EL (cell line): ENCODE measurements at places on chromosomes 2 and 18.

DNA sequence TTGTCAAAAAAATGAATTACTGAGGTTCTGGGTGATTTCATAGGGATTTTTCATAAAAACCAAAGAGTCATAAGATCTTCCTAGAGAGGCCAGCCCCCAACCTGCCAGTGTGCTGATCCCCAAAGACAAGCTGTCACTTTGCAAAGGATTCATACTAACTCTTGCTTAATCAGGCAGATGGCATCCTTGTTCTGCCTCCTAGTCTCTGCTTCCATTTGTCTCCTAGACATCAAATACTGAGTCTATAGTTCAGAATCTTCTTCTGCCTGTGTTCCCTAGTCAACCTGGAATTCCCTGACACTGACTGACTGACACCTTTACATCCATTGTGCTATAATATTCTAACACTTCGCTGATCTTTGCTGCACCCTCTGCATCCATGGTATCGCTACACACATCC is 84.9 kb downstream of the SLC8A1 start:
- no peak for DNase-seq

- DNase-seq: no peak
Observed at GRCh38 chr18:63099848-63100629, 219.5 kb downstream of the BCL2 start.

DNA sequence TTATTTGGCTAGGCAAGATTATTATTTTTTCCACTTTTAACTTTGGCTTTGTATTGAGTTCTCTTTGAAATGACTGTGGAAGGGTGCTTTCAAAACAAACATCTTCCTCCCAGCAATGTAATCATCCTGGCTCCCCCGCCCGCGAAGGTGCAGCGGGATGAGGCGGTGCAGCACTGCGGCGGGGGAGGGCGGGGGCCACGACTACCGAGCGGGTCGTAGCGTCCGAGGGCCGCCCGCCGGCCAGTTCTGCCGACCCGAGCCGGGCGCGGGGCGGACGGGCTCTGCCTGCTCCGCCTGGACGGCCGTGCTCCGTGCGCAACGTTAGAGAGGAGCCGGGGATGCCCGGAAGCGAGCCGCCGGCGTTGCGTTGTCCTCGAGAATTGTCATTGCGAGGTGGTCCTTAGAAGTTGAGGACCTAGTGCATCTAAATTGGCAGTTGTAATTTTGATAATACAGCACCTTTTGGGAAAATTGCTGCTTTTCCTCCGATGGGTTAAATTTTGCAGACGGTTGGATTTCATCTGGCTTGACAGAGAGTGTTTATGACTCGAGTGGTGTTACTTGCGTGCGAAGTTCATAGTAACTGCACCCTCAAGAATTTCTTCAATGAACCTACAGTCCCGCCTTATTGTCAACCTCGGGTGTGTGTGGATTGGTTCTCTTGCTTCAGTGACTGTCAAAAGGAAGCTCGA is 1.1 kb downstream of the EPC2 start:
- DNase-seq: peak; percentile 91

- DNase-seq: peak; percentile 59
Observed at GRCh38 chr18:44887227-44887631, 206.5 kb downstream of the SETBP1 start.

DNA sequence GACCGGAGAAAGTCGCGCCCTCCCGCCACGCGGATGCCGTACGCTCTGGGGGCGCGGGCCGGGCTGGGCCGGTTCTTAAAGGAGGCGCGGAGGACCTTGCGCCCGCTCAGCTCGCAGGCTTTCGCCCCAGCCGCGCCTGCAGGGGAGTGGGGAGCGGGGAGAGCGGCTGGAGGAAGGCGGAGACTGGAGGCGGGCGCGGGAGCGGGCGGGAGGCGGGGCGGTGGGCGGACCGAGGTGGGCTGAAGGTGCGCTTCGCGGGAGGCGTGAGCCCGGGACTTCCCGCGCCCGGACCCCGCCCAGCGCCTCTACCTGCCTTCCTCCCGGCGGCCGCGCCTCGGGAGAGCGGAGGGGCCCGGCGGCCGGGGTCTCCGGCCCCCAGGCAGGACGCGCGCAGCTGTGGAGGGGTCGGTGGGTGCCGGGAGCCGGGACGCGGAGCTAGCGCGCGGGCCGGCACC is at the start of gene ADRA2B:
ADRA2B (minus strand) TSS at position 148 of the 455 bp plus-strand sequence. CDS start 422 bp downstream, outside the sequence.
- DNase-seq: peak; percentile 32

DNA sequence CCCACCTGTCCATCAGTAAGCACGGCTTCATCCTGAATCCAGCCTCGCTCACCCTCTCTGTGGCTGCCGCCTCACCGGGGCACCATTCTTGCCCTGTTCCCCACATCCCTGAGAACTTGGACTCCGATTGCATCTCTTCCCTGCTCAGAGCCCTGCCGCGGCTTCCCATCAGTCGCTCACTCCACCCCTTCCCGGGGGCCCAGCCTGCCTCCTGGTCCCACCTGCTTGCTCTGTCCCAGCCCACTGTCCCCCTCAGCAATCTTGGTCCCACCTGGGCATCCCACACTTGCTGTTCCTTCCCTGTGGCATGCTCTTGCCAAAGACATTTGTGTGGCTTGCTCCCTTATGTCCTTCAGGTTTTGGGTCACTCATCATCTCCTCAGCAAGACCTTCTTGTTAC is 56.3 kb downstream of the GREB1 start:
- DNase-seq: no peak

- no peak for DNase-seq
Observed at GRCh38 chr2:85540133-85540648, 1.2 kb downstream of the MAT2A start.

- peak; percentile 19 for DNase-seq
Observed at GRCh38 chr2:138536302-138536701, 34.7 kb downstream of the SPOPL start.

GRCh38 chr2:208049441-208049840 is 24.1 kb upstream of the PLEKHM3 start:
- DNase-seq: no peak

DNA sequence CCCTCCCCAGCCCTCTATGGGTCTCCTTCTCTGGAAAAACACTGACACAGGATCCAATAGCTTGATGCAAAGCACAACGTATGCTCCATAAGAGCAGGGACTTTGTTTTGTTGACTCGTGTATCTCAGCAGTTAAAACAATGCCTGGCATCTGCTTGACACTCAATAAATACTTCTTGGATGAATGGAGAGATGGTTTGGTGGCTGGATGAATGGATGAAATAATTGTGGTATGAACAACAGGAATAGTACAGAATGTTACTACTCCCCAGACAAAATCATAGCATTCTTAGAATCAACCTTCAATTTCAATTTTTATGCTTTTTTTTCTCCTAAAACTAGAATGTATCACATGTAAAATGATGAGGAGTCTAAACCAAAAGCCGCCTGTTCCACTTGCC is 57.4 kb downstream of the KCNE4 start:
- DNase-seq: peak; percentile 65

- no peak for DNase-seq
Observed at GRCh38 chr18:56097621-56098020, 509.6 kb upstream of the TCF4 start.

DNA sequence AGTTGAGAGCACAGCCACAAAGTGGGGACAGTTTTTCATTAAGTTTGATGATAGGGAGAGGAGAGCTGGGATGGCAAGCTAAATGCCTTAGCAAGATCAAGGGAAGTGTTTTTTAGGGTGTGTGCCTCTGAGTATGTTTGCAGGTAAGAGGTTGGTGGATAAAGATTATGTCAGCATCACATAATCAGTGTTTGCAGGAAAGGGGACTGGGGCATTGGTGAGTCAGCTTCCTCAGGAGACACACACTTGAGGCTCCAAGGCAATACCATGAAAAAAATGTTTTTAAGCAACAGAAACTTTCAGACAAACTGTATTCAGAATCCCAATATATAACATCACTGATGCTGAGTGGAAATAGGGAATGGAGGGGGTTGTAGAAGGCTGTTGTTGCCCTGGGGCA is 25.4 kb upstream of the DTNB start:
- DNase-seq: peak; percentile 25

GRCh38 chr2:166344286-166345113 is 31.2 kb downstream of the SCN9A start:
- DNase-seq: peak; percentile 65

DNA sequence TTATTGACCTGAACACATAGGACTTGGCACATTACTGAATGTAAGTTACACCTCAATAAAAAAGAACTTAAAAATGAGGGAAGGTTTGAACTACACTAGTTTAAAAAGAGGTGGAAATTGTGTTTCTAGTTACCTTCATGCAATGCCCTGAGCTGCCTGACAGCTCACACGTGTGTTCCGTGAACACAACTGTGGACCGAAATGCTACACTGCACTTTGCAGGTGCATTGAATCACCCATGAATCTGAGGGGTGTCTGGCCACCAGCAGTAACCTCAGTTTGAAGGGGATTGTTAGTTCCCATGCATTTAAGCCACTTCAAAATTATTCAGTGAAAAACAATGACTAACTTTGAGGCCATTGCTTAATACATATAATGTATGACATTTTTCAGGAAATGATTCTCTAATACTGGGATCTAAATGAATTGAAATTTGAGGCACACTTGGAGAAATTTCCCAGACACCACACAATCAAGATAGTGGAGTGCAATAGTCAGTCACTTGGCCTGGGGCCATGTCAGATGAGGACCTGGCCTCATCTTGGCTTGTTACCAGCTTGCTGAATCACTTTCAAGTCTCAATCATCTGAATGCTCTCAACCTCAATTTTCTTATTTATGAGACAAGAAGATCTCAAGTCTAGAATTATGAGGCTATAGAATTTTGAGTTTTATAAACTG is 59.3 kb downstream of the MYL12B start:
- peak; percentile 89 for DNase-seq

DNA sequence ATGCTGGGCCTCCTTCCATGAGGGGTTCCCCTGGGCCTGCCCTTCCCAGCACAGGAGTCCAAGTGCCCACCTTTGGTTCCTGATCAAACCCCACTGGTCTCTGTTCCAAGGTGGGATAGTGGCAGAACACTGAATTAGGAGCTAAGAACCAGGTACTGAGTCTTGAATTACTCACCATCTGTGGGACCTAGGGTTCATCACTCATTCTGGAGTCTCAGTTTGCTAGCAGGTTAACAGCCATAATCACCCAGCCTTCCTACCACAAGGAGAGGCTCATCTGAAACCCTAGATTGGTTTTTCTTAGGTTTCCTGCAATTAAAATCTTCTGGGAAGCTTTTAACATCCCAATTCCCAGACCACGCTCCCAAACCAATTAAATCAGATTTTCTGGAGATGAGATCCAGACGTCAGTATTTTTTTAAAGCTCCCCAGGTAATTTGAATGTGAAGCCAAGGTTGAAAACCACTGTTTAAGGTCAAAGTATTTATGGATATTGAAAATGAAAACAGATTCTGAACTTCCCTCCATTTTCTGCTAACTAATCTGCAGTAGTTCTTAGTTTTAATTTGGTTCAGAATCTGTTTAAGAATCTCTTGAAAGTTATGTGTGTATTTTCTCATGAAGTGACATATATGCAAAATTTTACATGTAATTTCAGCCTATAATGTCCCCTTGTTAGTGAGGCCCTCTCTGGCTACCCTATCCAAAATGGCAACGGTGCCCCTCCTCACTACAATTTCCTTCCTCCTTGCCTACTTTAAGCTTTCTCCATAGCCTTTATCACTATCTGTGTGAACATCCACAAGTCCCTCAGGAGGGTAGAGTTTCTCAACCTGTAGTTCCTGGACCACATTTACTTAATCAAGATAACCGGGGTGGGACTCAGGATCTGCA is 166.5 kb upstream of the CXCR4 start:
- DNase-seq: no peak

- DNase-seq: no peak
Observed at GRCh38 chr18:69981948-69982347, 34.3 kb upstream of the CD226 start.
